Kidney glomerular epithelial cell (primary cell): ENCODE measurements at places on chromosomes 12 and 14.

DNA sequence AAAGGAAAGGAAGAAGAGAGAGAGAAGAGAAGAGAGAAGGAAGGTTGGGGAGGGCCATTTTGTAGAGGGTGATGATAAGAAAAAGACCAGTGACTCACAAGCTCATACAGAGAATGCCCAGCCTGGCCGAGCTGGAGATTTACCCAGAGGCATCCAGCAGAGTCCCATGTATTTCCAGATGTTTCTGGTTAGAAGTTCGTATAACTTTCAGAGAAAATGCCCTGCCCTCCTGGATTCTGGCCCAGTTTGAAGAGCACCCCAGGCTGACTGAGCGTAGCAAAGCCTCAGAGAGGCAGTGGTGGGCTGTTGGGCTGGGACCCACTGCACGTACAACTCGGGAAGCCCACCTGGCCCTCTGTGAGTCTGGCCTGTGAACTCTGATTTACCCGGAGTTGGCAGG lies 221.8 kb downstream of the SLC41A2 start:
- DNase-seq = no peak

- no peak for DNase-seq
These were observed 19.3 kb upstream of the AVPR1A start for GRCh38 chr12:63170321-63170720.

- DNase-seq = no peak
These were observed 21.5 kb upstream of the OAS1 start for GRCh38 chr12:112885236-112885635.

DNA sequence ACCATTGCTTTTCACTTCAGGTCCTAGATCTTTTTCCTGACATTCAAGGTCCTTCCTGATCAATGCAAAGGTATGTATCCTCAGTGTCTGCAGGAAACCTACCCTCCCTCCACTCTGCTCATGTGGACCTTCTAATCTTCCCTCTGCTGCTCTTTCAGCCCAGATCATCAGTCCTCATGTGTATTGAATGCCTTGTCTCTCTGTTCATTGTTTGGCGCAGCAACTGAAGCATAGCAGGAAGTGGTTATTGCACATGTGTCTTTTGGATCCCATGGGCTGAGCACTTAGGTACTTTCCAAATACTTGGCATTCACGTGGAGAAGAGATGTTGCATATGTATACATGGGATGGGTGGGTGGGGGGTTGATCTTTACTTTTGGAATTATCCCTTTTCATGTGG lies 4.3 kb upstream of the NIN start:
- DNase-seq = peak; percentile 27

GRCh38 chr12:47616440-47616839 lies 89.4 kb downstream of the RPAP3 start:
- no peak for DNase-seq

- DNase-seq = no peak
These were observed 72.2 kb downstream of the BRMS1L start for GRCh38 chr14:35898217-35898775.
